ENCODE measurements at places on chromosomes 16 and 17. TPM values are rescaled to one million over a fixed set of nuclear protein-coding genes. Genes with fewer than 3 reads are reported as not detected.

- no peak overlapping the region for H3K27ac ChIP-seq
- H3K4me1 ChIP-seq: peaks cover 33% of the 10 kb centered on the region
- H3K27me3 ChIP-seq: no peaks in the 10 kb centered on the region
- no peaks in the 10 kb centered on the region for H3K36me3 ChIP-seq
- H3K4me3 ChIP-seq: no peak overlapping the region
These were observed 48.0 kb downstream of the N4BP1 start for GRCh38 chr16:48561960-48562393.

The NPW gene
- total RNA-seq: 1.9 TPM

GRCh38 chr17:66840061-66840460 lies 5.1 kb downstream of the CACNG5 start:
- no peak overlapping the region for H3K27ac ChIP-seq
- H3K27me3 ChIP-seq: no peaks in the 10 kb centered on the region

The WWOX gene
- total RNA-seq: 6.8 TPM

The SP2 gene
- total RNA-seq: 8.8 TPM

GRCh38 chr17:35241520-35241919 lies 1.4 kb upstream of the SLFN5 start:
- H3K36me3 ChIP-seq: no peaks in the 10 kb centered on the region
- no peaks in the 10 kb centered on the region for H3K27me3 ChIP-seq
- H3K27ac ChIP-seq: peak overlapping the region; percentile 85

The RPH3AL gene
- total RNA-seq: 58.7 TPM

DNA sequence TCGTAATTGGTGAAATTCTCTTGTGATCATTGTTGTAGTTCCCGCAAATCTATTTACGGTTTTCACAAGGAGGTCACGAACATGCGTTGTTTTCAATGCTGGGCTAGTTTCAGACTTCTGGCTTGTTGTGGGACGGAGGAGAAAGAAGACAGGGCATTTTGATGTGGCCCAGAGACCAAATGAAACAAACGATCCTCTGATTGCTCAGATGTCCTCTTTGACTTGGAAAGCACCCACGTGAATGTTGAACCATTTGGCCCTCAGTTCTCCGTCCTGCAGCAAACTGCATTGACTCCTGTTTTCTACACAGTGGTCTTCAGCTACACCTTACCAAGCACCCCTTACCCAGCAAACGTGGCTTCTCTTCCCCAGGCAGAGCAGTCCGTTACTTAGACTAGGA lies 391.0 kb downstream of the WWOX start:
- no peak overlapping the region for H3K4me3 ChIP-seq
- no peaks in the 10 kb centered on the region for H3K4me1 ChIP-seq
- no peak for DNase-seq
- no peaks in the 10 kb centered on the region for H3K27me3 ChIP-seq
- H3K36me3 ChIP-seq: no peaks in the 10 kb centered on the region

The OTOP2 gene
- not detected for total RNA-seq

The KRTAP4-4 gene
- total RNA-seq: not detected
